Cardiac atrium fibroblast (primary cell): ENCODE measurements at places on chromosomes 5 and 9. TPM values are rescaled to one million over a fixed set of nuclear protein-coding genes. Genes with fewer than 3 reads are reported as not detected.

The MED10 gene
- 22.4 and 22.9 TPM in 2 replicates for total RNA-seq

The NUP155 gene
- total RNA-seq = 10.3 and 30.6 TPM in 2 replicates

The SMIM33 gene
- not detected in 2 replicates for total RNA-seq

The PCDHGA7 gene
- total RNA-seq = 3.6 and 5.8 TPM in 2 replicates

The MCIDAS gene
- total RNA-seq = not detected in 2 replicates

The PPP2R2B gene
- under 0.01 TPM in 1 of 2 replicates, not detected in the other for total RNA-seq

The DBH gene
- total RNA-seq = not detected in 2 replicates

The PCDHB15 gene
- total RNA-seq = 1.8 TPM in 2 replicates

The PLAC8L1 gene
- not detected in 2 replicates for total RNA-seq

The PCDHA11 gene
- not detected in 2 replicates for total RNA-seq

The SPINK4 gene
- not detected in 2 replicates for total RNA-seq

The TXNDC8 gene
- not detected in 2 replicates for total RNA-seq

The FOXD4 gene
- total RNA-seq = not detected in 2 replicates

The ABO gene
- not detected in 2 replicates for total RNA-seq

The ZNF454 gene
- total RNA-seq = 1.1 and 1.9 TPM in 2 replicates

The GALT gene
- 35.5 and 40.6 TPM in 2 replicates for total RNA-seq

The ZBTB34 gene
- 6.1 and 6.2 TPM in 2 replicates for total RNA-seq

The IRX1 gene
- total RNA-seq = 3.4 TPM in 1 of 2 replicates, not detected in the other

The KCNIP1 gene
- total RNA-seq = not detected in 2 replicates

The OR1J2 gene
- total RNA-seq = not detected in 2 replicates

The OMD gene
- total RNA-seq = 9.1 and 12.5 TPM in 2 replicates

The HMMR gene
- total RNA-seq = 4.2 and 11.3 TPM in 2 replicates

The OR1N2 gene
- not detected in 2 replicates for total RNA-seq

The GBGT1 gene
- 4.1 and 6.3 TPM in 2 replicates for total RNA-seq

The PCA3 gene
- not detected in 2 replicates for total RNA-seq

The ADAMTS19 gene
- 0.54 and 2.1 TPM in 2 replicates for total RNA-seq

The OR2V1 gene
- not detected in 2 replicates for total RNA-seq

The INSL4 gene
- total RNA-seq = not detected in 2 replicates

The SPATA6L gene
- total RNA-seq = 0.16 TPM in 1 of 2 replicates, not detected in the other

The MZB1 gene
- 0.36 TPM in 1 of 2 replicates, not detected in the other for total RNA-seq

The PAXX gene
- 17.7 and 29.2 TPM in 2 replicates for total RNA-seq

The SSBP2 gene
- total RNA-seq = 15.7 and 24.9 TPM in 2 replicates

The MORN5 gene
- total RNA-seq = not detected in 2 replicates

The ST8SIA4 gene
- 0.90 and 2.4 TPM in 2 replicates for total RNA-seq

The HTR4 gene
- total RNA-seq = not detected in 2 replicates

The HOMER1 gene
- total RNA-seq = 6.0 and 6.6 TPM in 2 replicates

The PTPRD gene
- total RNA-seq = 0.90 and 1.8 TPM in 2 replicates

The NAIP gene
- total RNA-seq = 0.81 and 1.1 TPM in 2 replicates

The TIMD4 gene
- total RNA-seq = not detected in 2 replicates

The SPATA31A3 gene
- not detected in 2 replicates for total RNA-seq
